ENCODE measurements at places on chromosomes 5 and 9.

GRCh38 chr9:4837261-4838188 lies 44.8 kb downstream of the RCL1 start:
- DNase-seq = no peak

- peak; percentile 32 for DNase-seq
Observed at GRCh38 chr5:143016777-143017516, 246.8 kb downstream of the ARHGAP26 start.

GRCh38 chr9:113581865-113582697 lies 118.6 kb downstream of the RGS3 start:
- DNase-seq = peak; percentile 55

GRCh38 chr5:108634617-108635288 lies 112.9 kb upstream of the FER start:
- DNase-seq = no peak

- no peak for DNase-seq
Observed at GRCh38 chr5:133251296-133252132, 199.7 kb downstream of the HSPA4 start.

DNA sequence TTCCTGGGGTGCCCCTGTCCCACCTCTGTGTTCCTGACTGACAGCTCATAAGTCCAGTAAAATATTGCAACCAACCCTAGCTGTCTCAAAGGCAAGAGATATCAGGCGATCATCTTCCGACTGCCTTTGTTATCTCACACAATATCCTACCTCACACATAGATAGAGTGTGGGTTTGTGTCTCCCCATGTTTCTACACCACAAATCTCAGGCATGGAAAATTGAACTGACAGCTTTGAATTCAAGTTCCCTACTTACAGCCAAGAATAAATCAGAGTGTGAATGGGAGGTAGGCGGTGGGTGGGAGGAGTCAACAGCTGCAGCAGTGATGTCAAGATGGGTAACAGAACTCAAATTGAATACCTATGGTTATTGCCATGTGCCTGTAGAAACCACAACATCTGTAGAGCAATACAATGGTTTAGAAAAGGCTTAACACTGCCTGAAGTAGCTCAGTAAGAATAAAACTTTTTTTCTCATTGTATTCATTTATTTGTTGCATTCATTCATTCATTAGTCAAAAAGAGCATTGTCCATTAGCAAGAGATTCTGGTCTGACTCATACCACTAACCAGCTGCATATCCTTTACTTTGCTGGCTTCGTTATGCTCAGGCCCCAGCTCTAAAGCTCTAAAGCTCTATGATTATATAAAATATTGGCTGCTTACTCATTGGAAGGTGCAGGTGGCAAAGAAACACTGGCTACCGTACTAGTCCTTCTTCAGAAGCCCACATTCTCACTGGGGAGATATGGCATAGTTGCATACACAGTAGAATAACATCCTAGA lies 108.2 kb upstream of the DMAC1 start:
- no peak for DNase-seq

- DNase-seq = no peak
Observed at GRCh38 chr9:131968632-131969031, 111.0 kb downstream of the MED27 start.

DNA sequence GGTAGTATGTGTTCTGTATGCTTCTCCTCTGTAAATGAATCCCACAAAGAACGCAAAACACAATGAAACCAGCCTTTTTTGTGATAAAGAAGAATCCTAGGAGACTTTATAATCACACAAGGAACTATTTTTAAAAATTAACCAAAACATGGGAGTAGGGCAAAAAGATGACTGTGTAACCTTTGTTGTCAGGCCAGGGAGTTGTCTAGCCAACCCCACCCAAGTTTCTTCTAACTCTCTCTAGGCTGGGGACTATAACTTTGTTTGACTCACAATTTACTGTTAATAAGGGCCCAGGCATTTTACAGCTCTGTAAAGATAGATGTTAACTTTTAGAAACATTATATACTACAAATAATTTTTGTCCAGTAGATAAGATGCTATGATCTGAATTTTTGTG lies 176.1 kb downstream of the ADAMTS12 start:
- DNase-seq = no peak

DNA sequence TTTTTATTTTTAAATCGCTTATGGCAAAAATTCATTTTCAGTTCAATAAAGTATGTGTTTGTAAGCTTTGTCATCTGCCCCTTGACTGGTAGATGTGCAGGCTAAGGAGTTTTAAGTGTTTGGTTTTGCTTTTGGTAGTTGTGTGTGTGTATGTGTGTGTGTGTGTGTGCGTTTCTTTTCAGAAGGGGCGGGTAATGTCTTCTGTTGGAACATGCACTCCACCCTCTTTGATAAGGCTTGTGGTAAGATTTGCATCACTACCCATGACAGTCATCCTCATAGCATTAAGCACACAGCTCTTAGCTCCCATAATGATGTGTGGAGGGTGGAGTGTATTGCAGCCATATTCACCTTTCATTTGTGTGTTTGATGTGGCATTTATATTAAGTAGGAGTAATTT lies 92.1 kb upstream of the FSD1L start:
- DNase-seq = no peak

DNA sequence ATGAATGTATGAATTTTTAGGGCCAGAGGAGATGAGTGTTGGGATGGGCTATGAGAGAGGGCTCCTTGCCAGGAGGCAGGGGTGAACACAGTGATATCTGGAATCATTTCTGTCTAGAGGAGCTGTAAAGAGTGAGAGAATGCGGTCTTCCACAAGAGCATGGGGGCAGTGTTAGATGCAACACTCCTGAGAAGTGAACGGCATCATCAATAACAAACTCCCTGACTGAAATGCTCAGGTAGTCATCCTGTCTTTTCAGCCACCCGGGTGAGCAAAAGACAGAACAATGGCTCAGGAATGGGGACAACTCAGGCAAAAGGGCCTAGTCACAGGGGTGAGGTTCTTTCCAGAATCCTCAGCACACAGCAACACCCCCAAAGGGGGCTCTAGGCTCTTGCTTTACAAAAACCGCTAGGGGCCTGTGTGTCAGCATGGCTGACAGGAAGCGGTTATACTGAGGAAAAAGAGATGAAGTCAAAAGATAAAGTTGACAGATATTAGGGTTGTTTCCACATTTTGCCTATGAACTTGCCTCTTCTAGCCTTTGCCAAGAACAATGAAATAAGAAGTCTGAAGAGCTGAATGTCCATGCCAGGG lies 104.6 kb upstream of the LRRTM2 start:
- DNase-seq = no peak

- no peak for DNase-seq
Observed at GRCh38 chr5:140262839-140263238, 40.1 kb downstream of the PFDN1 start.

DNA sequence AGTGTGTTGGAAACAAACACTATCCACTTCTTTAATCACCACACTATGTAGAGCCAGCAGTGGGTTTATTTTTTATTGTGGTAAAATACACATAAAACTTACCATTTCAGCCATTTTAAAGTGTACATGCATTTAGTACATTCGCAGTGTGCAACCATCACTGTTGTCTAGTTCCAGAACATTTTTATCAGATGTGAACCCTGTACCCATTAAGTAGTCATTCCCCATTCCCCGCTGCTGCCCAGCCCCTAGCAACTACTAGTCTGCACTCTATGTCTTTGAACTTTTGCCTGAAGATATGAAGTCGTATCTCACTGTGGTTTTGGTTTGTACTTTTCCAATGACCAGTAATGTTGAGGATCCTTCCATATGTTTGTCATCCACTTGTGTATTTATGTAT lies 30.2 kb upstream of the F2R start:
- DNase-seq = no peak

GRCh38 chr5:168415401-168415800 lies 70.9 kb upstream of the RARS1 start:
- DNase-seq = no peak

DNA sequence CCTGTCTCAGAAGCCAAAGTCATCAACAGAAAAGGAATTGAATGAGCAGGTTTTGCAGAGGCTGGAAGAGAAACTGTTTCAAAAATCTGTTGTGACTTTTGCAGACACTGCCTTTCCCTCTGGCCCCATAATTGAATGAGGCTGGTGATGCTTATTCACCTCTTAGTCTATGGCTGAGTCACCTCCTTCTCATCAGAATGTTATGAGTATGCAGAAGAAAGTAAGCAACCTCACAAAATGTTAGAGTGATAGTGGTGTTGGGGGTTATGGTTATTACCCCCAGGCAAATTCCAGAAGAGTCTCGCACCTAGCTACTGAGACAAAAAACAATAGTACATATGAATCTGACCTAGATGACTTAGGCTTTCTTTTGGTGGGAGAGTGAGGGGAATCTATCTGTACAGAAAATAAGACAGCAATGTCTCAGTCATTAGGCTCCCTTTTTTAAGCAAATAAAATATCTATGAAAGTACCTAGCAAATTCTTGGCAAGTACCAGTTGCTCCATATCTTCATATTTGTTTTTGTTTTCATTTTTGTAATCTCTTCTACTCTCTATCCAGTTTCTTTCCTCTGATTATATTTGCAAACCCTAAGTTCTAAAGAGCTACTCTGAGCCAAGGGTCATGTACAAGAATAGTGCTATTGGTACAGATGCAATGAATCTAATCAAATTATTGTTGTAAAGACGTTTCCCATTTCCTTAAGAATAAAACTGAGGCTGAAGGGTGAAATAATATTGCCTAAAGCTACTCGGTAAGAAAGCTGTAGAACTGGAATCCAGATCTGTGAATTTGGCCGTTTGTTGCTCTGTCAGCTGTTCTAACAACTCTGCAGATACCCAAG lies 498.1 kb upstream of the TNC start:
- no peak for DNase-seq

DNA sequence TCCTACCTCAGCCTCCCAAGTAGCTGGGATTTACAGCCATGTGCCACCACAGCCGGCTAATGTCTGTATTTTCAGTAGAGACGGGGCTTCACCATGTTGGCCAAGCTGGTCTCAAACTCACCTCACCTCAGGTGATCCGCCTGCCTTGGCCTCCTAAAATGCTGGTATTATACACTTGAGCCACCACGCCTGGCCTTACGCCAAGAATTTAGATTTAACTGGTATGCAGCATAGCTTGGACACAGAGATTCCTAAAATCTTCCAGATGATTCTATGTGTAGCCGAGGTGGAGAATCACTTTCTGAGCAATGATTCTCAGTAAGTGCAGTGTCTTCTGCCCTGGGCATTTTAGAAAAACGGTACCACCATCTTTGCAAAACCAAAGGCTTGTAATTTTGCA lies 74.1 kb downstream of the HABP4 start:
- no peak for DNase-seq

GRCh38 chr5:7376871-7377270 lies 19.1 kb upstream of the ADCY2 start:
- DNase-seq = no peak

GRCh38 chr5:178078197-178079010 lies 34.9 kb upstream of the N4BP3 start:
- DNase-seq = no peak

DNA sequence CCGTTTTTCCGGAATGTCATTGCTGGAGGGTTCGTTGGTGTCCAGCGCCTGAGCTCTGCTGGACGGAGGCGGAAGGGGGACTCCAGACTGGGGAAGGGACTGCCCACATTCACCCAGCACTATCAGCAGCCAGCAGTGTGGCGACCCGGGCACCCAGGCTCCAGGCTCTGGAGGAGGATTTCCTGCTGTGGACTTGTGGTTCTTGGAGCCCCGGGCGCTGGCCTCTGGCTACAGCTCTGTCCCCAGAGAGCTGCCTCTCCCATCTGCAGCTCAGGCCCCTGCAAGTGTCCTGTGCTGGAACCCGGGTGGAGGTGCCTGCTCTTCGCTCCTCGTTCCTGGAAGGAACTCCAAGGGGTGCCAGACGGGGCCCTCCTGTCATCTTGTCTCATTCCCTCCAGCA lies 152.6 kb downstream of the RGS3 start:
- DNase-seq = no peak

DNA sequence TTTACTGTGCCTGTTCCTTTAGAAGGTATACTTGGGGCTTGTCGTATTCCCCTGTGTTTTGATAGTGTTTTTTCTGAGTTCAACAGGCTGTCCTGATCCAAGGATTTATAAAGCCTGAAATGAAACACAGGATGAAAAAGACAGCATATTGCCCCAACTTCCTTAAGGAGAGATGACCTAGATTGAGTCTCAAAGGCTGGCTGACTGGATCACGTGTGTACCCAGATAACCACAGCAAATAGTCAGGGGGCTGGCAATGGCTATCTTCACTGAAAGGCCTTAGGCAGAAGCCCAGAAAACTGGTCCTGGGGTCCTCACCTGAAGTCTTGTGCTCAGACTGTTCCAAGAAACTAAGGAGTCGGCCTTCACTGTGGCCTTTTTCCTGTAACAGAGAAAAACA lies 7.7 kb upstream of the HK3 start:
- DNase-seq = no peak

GRCh38 chr5:131953969-131954368 lies 8.5 kb upstream of the MEIKIN start:
- no peak for DNase-seq

GRCh38 chr9:98450496-98450895 lies 195.0 kb upstream of the TBC1D2 start:
- DNase-seq = no peak

- DNase-seq = no peak
Observed at GRCh38 chr5:132979367-132979940, 16.0 kb upstream of the AFF4 start.

DNA sequence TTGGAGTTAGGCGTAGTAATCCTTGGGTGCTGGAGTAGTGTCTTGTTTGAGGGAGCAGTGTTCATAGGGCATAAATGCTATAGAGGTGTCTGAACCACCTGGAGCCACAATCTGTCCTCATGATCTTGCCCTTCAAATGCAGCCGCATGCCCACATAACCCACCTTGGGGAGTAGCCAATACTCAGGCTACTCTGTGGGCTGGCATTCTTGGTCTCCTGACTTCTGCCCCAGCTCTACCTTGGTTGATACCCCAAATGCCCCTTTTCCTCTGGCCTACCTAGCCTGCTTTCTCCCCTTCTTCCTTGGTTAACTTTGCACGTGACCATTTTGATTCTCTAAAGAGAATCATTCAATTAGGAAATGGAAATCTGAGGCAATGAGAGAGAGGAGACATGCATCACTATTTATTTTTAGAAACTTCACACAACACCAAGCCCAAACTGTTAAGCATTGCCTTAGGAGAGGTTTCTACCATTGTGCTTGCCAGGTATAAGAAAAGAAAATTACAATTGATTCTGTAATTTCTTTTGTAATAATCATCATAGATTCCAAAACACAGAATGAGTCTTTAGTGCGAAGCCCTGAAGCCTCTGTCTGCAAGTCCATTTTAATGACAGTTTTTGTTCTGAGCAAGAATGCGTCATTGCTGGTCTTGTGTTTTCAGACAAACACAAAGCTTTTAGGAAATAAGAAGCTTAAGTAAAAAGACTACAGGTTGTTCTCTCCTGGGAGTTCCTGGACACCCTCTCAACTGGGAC lies 135.2 kb downstream of the C9orf152 start:
- DNase-seq = no peak

DNA sequence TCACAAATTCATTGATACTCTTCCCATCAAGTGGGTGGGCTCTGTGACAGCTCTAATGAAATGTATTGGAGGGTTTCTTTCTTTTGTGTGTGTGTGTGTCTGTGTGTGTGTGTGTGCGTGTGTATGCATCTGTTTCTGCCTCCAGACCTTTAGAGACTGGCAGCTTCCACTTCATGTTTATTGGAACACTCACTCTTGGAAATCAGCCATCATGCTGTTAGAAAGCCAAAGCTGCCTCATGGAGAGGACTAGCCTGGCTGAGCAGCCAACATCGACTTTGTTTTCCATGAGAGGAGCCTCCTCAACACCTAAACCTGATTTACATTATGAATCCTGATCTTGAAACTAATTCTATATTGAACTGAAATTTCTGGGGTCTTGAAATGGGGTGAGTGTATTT lies 128.5 kb upstream of the FAM174A start:
- no peak for DNase-seq

Data from T-helper 17 cell (primary cell).